Fibroblast of the aortic adventitia (primary cell): ENCODE measurements at places on chromosomes 6 and 20.
A peak's percentile ranks its signal among the peaks of the same experiment; 100 is the strongest.

DNA sequence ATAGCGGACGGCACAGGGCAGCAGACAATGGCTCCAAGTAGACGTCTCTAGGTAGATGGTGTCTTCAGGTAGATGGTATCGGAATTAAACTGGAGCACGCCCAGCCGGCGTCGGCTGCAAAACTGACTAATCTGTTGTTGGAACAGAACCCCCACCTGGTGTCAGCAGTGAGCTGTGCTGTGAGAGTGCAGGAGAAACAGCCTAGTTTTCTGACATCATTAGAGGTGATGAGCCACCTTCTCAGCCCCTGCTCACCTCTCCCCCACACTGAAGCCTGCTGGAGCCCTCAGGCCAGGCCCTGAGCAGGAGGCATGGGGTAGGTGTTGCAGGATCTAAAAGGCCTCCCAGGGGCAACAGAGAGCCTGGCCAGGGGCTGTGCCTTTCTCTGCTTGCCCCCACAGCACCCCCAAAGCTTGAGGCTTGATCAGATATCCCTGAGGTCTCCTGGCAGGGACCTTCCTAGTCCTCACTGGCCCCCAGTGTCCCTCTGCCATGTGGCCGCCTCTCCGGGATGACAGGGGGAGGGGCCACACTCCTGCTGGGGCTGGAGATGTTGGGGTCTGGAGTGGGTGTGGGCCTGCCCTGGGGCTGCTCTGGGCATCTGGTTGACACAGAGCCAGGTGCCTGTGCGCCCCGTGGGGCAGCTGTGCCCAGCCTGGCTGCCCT, 6.9 kb upstream of the HELZ2 start:
- peak; percentile 35 for DNase-seq

DNA sequence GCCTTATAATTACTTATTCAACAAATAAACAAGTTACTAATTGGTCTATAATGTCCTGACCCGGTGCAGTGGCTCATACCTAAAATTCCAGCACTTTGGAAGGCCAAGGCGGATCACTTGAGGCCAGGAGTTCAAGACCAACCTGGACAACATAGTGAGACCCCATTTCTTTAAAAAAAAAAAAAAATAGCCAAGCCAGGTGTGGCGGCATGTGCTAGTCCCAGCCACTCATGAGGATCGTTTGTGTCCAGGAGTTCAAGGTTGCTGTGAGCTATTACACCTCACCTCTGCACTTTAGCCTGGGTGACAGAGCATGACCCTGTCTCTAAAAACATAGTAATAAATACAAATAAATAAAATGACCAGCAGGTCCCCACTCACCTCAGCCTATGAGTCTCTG, 9.8 kb upstream of the UBE2V1 start:
- no peak for DNase-seq

- DNase-seq: no peak
Measured at GRCh38 chr6:85468326-85468725, 18.4 kb downstream of the NT5E start.

GRCh38 chr20:2302384-2303060, 6.7 kb downstream of the TGM3 start:
- no peak for DNase-seq

- DNase-seq: peak; percentile 76
Measured at GRCh38 chr6:137848672-137849071, 18.4 kb upstream of the TNFAIP3 start.
